ENCODE measurements at places on chromosomes 2 and 18. TPM values are rescaled to one million over a fixed set of nuclear protein-coding genes. Genes with fewer than 3 reads are reported as not detected.

The LYG2 gene
- not detected for total RNA-seq

The SERPINB13 gene
- total RNA-seq: not detected

The MATN3 gene
- not detected for total RNA-seq

The QPCT gene
- 1.5 TPM for total RNA-seq

The CCDC195 gene
- total RNA-seq: not detected

The SCG2 gene
- total RNA-seq: not detected

The REG1B gene
- not detected for total RNA-seq

The STAT4 gene
- total RNA-seq: 4.6 TPM

The GMPPA gene
- 38.2 TPM for total RNA-seq

The CRACDL gene
- 0.12 TPM for total RNA-seq

The MYCN gene
- 0.32 TPM for total RNA-seq
